NCI-H2081 (cell line): ENCODE measurements at places on chromosomes 5 and 9.

GRCh38 chr9:15966471-15966870 is 413.6 kb downstream of the CCDC171 start:
- DNase-seq = no peak

GRCh38 chr9:129551393-129551973 is 69.4 kb downstream of the C9orf50 start:
- no peak for DNase-seq

GRCh38 chr9:109906766-109907382 is 126.9 kb downstream of the PALM2AKAP2 start:
- DNase-seq = no peak

GRCh38 chr5:135440916-135441315 is 6.2 kb downstream of the DCANP1 start:
- DNase-seq = no peak

- DNase-seq = no peak
These were observed 47.8 kb downstream of the THOC3 start for GRCh38 chr5:175920231-175920811.

- DNase-seq = no peak
These were observed 34.3 kb upstream of the EIF4EBP3 start for GRCh38 chr5:140513124-140513523.

DNA sequence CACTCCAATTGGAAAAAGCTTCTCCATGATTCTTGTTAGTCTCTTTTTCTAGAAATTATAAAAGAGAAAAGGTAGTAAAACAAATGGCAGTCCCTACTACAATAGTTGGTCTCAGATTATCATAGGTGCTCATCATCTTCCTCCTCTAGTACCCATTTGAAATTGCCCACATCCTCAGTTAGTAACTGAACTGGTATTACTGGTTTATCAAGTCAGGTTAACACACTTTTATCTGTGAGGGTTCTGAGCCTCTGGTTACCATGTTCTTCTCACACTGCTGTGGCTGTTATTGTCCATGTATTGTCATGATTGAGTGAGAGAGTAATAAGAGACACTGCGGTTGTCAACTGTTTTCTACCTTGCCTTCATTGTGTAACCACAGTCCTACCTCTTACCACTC is 901.7 kb downstream of the TLE1 start:
- no peak for DNase-seq

- DNase-seq = no peak
These were observed 2.5 kb downstream of the BRIX1 start for GRCh38 chr5:34918025-34918424.

DNA sequence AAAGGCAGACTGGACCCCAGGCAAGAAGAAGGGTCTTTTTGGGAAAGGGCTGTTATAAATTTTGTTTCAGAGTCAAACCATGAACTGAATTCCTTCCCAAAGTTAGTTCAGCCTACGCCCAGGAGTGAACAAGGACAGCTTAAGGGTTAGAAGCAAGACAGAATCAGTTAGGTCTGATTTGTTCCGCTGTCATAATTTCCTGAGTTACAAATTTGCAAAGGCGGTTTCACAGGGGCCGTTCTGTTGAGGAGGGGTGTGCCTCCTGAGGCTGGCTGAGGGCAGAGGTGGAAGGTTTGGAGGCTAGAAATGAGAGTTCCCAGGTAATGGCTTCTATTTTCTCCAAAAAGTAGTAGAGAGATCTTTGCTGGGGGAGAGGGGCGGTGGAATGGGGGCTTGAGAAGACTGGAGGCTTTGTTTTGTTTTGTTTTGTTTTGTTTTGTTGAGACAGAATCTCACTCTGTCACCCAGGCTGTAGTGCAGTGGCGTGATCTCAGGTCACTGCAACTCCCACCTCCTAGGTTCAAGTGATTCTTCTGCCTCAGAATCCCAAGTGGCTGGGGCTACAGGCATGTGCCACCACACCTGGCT is 4.1 kb upstream of the CERCAM start:
- no peak for DNase-seq

GRCh38 chr9:131227959-131228460 is 48.3 kb downstream of the FAM78A start:
- DNase-seq = peak; percentile 81

DNA sequence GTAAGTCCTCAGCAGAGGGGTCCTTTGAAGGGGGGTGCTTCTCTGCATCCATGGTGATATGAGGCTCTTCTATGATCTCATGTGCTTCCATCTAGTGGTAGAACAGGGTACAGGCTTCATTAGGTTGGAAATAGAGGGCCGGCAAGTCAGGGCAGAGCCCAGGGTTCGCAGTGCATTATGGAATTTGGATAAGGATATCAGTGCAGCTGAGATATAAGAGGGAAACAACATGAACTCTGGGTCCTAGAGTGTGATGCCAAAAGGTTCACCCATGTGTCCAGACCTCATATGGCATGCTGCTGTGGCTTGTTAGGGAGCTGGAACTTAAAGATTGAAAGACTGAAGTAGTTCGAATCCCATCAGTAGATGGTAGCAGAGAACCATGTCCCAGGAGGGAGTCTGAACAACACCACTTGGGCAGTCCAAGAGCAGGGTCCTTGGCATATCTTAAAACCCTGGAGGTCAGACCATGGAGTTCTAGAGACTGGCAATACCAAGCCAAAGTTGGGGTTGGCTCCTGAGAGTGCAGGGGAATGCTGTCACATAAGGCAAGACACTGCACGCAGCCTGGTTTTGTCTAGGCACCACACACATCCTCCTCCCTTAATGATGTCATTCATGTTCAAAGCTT is 2.3 kb downstream of the FAM221B start:
- peak; percentile 48 for DNase-seq

- DNase-seq = peak; percentile 65
These were observed 153.6 kb upstream of the CD180 start for GRCh38 chr5:67350185-67350584.

DNA sequence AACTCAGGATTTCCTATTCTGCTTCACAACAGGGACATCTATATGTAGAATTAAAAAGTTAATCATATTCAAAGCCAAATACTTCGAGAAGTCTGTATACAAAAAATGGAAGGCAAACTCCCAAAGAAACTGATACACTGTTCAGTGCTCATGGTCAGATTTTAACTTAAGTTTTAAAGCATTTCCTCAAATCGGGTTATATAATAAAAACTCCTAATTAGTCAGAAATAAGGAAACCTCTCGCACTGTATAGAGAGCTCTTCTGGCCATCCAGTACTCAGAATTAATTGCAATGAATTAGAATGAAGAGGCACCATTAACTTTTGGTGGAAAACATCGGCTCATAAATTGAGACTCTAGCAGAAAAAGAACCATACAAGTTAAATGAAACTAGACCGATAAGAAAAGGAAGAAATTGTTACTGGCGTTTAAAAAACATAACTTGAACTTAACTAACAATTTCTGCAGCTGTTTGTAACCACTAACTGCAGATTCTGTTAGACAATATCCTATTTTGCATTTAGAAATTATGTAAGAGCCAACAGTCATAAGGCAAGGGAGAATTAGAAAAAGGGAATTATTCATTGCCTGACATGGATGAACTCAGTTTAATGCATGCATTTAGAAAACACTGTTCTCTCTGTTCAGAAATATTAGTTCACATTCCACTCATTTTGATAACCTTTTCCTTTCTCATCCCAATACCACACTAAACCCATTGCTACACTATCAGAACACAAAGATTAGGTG is 96.6 kb downstream of the FNBP1 start:
- DNase-seq = no peak

- DNase-seq = no peak
These were observed 992 bp downstream of the SETD9 start for GRCh38 chr5:56910210-56910965.

GRCh38 chr9:107177857-107178256 is 105.2 kb upstream of the RAD23B start:
- peak; percentile 45 for DNase-seq

GRCh38 chr9:6230037-6230780 is 14.6 kb downstream of the IL33 start:
- DNase-seq = no peak

GRCh38 chr9:104948277-104948676 is 20.3 kb upstream of the ABCA1 start:
- no peak for DNase-seq

- DNase-seq = no peak
These were observed 15.0 kb downstream of the ACSL6 start for GRCh38 chr5:131996210-131997025.

DNA sequence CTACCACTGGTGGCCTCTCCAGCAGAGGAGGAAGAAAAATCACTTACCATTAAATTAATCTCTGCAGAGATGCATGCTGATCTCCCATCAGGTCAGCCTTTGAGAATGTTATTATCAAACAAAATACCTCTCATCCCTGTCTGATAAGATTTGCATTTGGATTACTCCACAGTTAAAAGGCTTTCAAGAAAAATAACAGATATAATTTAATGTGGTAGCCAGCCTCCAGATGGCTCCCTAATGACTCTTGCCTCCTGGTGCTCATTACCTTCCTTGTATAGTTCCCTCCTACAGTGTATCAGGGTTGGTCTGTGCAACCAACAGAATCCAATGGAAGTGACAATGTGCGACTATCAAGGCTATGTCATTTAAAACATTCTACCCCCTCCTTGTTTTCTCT is 63.6 kb upstream of the TNPO1 start:
- DNase-seq = no peak

GRCh38 chr5:13346401-13346800 is 598.1 kb downstream of the DNAH5 start:
- DNase-seq = no peak

DNA sequence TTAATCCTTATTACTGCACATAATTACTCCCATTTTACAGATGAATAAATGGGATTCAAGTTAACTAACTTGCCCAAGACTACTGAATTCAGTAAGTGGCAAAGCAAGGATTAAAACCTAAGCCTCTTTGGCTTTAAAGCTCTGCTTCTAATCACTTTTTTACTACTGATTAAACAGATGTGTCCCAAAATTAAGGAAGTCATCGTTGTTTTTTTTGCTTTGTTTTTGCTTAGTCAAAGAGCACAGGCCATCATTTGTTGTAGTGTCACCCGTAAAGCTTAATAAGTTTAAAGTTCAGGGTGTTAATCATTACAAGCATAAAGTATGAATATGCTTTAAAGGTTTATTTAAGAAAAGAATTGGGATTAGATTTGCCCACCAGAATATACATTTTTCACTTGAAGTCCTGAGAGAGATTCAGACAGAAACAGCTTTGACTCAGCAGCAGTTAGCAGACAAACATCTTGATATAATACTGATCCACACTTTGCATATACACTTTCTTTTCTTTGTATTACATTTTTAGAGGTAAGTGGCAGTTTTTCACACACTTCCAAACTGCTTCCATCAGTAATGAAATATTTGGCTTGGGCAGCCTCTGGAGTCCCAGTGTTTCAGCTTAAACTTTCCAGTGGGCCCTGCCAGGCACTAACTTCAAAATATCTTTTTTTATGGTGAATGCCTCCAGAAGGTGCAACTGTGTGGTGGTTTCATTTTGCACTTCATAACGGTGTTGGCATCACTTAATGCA is 52.7 kb downstream of the PIK3R1 start:
- DNase-seq = no peak
